Nasal cavity respiratory epithelium epithelial cell of viscerocranial mucosa (primary cell): ENCODE measurements at places on chromosomes 7 and 10. TPM values are rescaled to one million over a fixed set of nuclear protein-coding genes. Genes with fewer than 3 reads are reported as not detected.

XRCC2 gene
- 0.28 and 0.34 TPM in 2 replicates for total RNA-seq

SPDYE6 gene
- not detected in 2 replicates for total RNA-seq

DENND2A gene
- total RNA-seq = not detected in 2 replicates

PTER gene
- total RNA-seq = 16.4 and 32.9 TPM in 2 replicates

CALY gene
- total RNA-seq = not detected in 2 replicates

NUTM2E gene
- total RNA-seq = 0.21 and 0.34 TPM in 2 replicates

FAM170B gene
- total RNA-seq = not detected in 2 replicates

FBXO24 gene
- total RNA-seq = 0.21 and 0.34 TPM in 2 replicates

SNCG gene
- 5.3 and 9.9 TPM in 2 replicates for total RNA-seq

STEAP1B gene
- 1.6 and 5.5 TPM in 2 replicates for total RNA-seq

ZNF316 gene
- 16.1 and 30.9 TPM in 2 replicates for total RNA-seq
